ENCODE measurements at places on chromosomes 7 and 10.

GRCh38 chr10:84820596-84820995, 492.2 kb downstream of the CCSER2 start:
- DNase-seq: no peak

DNA sequence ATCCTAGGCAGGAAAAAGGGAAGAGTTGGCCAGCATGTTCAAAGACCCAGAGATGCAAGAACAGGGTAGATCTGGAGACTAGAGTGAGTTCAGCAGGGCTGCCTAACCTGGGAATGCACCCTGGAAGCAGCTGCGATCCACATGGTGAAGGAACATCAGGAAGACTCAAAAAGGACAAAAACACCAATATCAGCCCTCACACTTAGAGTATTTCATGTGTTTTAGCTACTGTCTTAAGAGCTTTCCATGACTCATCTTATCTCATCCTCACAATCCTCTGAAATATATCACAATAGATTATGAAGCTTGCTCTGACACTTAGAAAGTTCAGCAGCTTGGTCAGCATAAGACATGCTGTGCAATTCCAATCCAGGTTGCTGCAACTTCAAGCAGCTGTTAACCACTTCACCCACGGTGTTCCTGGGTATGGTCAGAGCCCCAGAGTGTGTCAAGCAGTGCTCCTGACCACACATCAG, 380.9 kb downstream of the PARD3 start:
- no peak for DNase-seq

DNA sequence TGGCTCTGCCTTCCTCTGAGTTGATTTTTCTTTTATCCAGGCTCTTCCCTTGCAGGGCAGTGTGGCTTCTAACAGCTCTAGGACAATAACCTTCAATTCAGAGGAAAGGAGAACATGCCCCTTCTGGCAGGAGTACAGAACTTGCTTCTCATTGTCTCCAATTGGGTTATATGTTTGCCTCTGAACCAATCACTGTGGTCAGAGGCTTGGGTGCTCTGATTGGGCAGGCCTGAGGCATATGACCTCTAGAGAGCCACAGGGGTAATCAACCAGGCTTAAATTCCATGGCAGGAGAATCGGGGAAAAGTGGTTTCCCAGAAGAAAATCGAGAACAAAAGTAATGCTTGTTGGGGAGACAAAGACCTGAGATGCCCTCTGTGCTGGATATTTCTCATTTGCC, 240.0 kb downstream of the REEP3 start:
- DNase-seq: no peak

GRCh38 chr10:28807760-28808613, 130.7 kb downstream of the BAMBI start:
- DNase-seq: no peak

DNA sequence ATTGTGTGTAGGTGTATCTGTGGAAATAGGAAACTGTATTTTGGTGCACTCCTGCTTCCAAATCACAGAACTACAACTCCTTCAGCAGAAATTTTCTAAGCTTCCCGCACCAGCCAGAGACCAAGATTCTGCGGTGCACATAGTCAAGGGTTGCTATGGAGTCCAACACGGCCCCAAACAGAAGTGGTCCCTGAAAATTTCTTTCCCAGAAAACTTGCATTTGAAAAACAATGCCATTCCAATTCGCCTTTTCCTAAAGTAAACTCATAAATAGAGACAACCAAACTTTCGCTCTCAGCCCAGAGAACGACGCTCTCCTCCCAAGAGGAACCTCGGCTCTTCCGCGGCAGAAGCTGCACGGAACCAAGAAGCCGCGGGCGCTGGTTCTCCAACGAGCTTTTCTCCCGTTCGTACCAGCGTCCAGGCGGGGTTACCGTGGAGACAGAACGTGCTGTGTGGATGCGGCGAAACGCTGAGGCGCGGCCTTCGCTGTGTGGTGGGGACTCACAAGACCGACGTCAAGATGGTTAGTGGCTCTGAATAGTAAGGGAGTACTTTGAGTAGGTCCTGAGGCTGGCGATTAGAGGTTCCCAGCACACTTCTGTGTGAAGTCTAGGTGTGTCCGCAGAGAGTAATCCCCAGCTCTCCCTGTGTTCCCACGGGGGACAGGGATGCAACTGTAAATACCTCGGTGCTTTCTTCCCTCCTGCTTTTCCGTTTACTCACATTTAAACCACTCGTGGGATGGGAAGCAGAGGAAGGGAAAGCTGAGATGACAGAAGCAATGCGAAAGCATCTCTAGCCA, 24.0 kb upstream of the ZC3HAV1 start:
- no peak for DNase-seq

DNA sequence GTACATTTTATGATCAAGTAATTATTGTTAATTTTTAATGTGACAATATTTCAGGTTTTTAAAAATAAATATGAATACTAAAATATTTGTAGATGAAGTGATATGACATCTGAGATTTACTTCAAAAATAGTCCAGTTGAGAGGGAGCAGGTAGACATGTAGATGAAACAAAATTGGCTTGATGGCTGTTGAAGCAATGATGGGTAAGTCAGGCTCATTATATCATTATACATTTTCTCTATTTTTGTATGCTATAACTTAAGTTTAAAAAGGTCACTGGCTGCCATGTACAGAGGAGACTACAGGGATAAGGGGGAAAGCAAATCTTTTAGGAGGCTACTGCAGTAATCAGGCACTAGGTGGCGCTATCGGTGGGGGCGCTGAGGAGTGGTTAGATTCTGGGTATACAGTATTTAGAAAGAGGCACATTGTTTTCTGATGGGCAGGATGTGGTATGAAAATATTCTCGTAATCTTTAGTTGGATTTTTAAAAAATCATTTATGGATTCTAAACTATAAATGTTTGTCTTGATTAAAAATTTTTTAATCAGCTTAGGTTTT, 189.8 kb upstream of the IMMP2L start:
- DNase-seq: no peak

DNA sequence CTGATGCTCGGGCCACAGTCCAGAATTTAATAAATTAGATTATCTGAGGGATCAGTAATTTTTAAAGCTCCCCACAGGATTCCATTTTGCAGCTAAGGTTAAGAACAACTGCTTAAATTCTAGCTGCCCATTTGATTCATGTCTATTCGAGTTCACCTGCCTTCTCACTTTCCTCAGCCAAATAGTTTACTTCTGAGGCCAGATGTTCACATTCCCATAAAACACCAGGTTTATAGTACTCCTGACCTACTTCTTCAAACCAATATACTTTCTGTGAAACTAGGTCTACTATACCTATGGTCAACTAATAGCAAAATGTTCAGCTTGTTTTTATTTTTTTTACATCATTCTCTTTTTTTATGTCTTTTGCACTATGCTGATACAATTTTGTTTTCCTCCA, 86.3 kb downstream of the GPR158 start:
- DNase-seq: no peak

Measured in NCI-H1436 treated with DMSO at 0.1 percent for 48 hours (cell line).